ENCODE measurements at places on chromosomes 11 and 22.

GRCh38 chr11:20027556-20028013, 132.7 kb downstream of the DBX1 start:
- no peak for DNase-seq

DNA sequence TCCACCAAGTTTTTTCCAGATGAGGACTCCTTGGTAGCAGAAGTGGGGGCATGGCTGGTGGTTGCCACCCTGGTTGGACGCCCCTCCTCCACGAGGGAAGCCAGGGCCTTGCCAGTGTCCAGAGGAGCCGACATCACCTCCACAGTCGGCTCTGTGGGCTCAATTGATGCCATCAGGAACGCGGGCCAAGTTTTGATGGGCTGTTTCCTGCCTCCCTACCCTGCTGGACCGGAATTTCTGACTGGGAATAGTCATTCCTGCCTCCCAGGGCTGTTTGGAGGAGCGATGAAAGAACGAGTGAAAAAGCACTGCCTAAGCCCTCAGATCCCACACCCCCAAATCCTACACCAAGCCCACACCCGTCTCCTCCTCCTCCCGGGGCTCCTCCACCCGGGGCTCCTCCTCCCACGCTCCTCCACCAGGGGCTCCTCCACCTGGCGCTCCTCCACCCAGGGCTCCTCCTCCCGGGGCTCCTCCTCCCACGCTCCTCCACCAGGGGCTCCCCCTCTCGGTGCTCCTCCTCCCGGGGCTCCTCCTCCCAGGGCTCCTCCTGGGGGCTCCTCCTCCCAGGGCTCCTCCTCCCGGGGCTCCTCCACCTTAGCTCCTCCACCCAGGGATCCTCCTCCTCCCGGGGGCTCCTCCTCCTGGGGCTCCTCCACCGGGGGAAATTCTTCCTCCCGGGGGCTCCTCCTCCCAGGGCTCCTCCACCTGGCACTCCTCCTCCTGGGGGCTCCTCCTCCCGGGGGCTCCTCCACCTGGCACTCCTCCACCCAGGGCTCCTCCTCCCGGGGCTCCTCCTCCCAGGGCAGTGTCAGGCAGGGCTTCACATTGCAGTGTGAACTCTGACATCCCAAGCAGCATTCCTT, 10.0 kb upstream of the PRR5 start:
- peak; percentile 29 for DNase-seq

GRCh38 chr22:44887941-44888366, 121.9 kb downstream of the PHF21B start:
- DNase-seq, result no peak

- DNase-seq, result no peak
Measured at GRCh38 chr11:28951191-28951590, 843.0 kb downstream of the METTL15 start.

DNA sequence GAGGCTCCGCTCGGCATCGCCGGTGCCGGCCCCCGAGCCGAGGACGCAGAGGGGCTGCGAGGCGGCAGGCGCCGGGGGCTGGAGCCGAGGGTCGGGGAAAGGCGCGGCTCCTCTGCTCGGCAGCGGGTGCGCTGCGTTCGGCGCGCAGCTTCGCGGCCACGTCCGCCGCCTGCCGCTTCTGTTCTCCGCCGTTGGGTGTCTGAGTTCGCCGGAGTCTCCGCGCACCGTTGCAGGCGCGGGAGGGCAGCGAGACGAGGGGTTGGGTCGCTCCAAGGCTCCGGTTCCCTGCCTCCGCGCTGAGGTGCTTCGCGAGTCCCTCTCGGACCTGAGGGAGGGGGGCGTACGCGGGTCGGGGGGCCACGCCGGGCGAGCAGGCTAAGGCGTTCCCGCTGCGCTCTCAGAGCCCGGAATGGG, 347 bp downstream of the MN1 start:
- no peak for DNase-seq

DNA sequence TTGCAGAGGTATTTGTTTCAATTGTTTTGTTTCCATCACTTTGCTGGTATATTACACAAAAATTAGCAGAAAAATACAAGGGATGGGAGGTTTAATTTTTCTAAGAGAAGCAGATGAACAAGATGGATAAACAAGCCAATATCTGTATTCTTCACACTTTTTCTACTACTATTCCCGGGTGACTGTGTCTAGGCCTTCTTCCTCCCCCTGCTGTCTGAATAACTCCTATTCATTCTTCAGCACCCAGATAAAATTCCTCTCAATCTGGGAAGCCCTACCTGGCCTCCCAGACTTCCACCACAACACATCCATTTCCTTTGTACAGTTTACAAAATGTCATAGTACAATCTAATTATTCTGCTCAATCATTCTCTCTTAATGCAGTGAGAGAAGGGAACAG, 666.6 kb upstream of the TENM4 start:
- no peak for DNase-seq

- DNase-seq, result no peak
Measured at GRCh38 chr11:2779981-2780849, 80.4 kb upstream of the KCNQ1OT1 start.

DNA sequence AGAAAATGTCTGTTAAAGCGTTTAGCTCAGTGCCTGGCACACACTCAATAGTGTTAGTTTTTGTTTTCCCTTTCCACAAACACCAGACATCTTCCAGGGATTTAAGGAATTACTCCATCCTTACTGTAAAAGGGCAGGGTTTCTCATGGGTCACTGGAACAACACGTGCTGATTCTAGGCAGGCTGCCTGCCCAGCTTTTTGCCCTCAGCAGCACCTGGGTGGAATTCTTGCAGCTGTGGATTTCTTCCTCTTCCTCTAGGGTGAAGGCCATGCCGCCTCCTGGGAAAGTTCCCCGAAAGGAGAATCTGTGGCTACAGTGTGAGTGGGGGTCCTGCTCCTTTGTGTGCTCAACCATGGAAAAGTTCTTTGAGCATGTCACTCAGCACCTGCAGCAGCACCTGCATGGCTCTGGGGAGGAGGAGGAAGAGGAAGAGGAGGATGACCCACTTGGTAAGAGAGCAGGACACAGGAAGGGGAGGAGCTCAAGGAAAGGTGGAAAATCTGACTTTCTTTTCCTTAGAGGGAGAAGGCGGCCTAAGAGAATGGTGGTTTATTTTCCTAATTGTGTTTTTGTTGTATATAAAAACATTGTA, 5.4 kb downstream of the HINFP start:
- no peak for DNase-seq

DNA sequence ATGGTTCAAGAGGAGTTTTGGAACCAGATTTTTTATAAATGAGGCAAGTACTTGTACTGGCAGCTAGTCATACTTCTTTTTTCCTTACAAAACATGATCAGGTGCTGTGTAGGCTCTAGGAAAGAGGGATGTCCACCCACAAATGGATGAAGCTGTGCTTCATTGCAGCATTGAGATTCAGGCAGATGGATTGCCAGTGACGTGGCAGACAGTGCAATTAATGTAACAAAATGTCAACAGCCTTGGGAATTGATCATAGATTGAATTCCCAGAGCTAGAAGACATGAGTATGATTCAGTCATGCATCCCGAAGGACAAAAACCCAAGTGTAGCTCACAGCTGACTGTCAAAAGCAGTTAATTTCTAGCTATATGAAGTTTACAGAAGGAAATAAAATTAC, 99.2 kb upstream of the RASSF10 start:
- no peak for DNase-seq

DNA sequence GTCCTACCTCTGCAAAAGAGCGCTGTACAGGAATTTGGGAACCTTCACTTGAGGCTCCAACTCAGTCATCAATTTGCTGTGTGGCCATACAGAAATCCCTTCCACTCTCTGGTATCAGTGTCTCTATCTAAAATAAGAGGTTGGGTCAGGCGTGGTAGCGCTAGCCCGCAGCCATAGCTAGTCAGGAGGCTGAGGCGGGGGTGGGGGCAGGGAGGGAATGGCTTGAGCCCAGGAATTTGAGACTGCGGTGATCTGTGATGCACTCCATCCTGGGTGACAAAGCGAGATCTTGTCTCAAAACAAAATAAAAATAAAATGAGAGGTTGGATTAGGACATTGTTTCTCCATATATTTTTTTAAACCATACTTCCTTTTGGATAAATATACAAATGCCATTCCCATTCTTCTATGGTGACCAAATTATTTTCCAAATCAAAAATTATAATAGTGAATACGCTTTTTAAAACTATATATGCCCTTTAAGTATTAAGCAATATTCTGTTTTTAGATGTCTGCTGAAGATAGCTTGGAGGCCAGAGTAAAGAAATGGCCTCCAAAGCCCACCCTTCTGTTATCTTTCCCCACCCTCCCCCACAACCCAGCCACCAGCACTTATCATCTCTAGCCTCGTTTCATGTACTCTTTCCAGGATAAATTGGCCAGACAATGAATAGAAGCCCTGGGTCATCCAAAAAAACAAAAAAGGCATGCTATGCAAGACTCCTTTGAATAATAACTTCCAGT, 87.2 kb downstream of the PLEKHA7 start:
- no peak for DNase-seq

DNA sequence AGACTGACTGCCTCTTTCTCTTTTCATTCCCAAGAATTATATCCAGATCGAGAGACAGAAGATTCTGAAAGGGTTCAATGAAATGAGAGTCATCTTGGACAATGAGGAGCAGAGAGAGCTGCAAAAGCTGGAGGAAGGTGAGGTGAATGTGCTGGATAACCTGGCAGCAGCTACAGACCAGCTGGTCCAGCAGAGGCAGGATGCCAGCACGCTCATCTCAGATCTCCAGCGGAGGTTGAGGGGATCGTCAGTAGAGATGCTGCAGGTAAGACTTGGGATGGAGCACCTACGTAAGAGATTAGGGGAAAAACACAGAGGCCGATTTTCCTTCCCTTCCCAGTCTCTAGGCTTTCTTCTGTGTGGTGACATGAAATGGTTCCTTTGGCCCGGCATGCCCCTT, 8.7 kb downstream of the TRIM22 start:
- DNase-seq, result no peak

DNA sequence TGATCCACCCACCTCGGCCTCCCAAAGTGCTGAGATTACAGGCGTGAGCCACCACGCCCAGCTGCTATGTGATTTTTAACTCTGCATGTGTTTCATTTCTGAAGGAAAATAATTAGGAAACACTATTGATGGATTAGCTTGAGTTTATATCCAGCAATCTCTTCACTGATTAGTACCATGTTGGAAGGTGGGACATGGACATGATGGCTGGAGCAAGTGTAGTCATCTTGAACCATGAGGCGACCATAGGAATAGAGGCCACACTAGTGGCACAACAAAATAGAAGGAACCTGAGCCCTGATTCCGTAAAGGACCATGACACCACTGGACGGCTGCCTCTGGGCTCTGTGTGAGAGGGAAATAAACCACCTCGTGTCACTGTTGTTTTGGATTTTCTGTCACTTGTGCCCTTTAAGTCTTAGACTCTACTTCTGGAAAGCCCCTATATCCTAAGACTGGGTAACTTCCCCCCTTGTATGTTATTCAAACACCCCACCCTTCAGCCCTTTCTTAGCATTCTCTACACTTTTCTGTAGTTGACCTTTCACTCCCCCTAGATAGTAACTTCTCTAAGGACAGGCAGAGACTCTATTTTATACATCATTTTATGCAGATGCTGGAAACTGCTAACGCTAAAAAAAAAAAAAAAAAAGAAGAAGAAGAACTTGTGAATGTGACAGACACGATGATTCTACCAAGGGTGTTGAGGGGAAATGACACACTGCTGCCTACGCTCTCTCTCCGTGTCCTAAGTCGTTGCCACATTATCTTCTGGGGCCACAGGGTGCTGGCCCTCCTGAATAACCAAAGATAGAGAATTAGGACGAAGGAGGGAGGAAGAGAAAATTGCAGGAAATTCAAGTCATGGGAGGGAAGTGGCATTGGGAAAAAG, 2.7 kb upstream of the VPS37C start:
- no peak for DNase-seq

DNA sequence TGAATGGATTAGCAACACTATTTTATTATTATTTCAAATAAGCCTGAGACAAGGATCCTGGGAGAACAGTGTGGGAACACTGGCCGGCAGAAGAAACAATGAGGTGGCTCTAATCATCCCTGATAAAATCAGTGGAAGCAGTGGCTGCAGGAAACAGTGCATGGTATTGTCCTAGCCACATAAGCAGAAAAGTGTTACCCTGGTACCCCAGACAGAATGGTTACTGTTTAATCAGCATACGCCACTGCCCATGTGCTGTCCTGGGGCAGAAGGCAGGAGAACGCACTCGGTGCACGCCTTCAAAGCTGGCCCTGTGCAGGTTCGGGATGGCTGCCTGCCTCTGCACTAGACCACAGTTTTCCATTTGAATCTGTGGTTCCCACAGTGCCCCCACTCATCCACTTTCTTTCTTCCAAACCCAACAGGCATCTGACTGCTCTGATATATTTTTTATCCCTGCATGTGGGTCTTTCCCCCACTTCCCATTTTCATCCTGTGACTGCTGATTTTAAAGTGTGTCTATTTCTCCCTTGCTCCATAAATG, 25.7 kb downstream of the OPCML start:
- DNase-seq, result no peak

DNA sequence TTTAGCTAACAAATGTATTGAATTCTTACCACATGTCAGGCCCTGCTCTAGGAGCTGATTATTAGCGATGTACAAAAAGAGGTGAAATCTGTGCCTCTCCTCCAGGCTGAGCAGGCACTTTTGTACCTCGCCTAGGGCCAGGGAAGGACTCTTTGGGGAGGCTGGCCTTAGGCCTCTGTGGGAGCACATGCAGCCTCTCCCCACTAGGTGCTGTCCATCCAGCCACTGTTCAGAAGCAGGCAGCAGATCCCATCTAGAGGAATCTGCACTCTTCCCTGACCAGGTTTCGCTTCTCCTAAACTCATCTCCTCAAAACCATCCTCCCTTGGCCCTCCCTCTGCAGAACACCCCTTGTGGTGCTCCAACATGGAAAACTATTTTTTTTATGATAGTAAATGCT, 51.9 kb upstream of the WT1 start:
- no peak for DNase-seq

DNA sequence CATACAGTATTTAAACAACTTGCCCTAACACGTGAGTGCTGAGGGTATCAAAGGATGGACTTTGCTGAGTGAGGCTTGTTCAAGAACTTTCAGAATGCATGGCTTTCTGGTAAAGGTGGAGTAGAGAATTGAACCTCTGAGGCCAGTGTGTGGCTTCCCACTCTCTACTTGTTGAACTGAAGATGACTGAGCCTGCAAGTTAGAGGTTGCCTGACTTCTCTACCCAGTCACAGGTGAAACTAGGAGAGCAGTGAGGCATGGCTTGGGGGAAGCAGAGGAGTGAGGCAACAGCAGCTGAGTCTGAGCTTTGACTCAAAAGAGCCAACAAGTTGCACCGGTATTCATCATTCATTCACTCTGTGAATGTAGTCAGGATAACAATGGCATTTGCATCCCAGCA, 256.4 kb upstream of the SESN3 start:
- no peak for DNase-seq

DNA sequence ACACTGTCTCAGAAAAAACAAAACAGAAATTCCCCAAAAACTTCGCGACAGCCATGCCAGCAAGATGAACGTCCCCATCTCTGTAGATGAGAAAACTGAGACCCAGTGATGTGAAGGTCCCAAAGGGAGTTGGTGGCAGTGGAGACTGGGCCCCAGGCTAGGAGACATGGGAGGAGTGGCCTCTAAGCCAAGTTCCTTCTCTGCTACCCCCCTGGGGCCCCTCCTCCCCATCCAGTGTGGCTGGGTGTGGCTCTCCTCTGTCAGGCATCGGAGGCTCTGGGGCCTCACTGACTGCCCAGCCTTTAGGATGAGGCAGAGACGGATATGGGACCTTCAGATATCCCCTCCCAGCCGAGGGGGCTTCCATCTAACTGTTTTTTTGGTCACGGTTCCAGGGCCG, 9.8 kb downstream of the RELT start:
- no peak for DNase-seq

Data from DMS153 (cell line).